ENCODE measurements at places on chromosomes 7 and 10.
A peak's percentile ranks its signal among the peaks of the same experiment; 100 is the strongest.

DNA sequence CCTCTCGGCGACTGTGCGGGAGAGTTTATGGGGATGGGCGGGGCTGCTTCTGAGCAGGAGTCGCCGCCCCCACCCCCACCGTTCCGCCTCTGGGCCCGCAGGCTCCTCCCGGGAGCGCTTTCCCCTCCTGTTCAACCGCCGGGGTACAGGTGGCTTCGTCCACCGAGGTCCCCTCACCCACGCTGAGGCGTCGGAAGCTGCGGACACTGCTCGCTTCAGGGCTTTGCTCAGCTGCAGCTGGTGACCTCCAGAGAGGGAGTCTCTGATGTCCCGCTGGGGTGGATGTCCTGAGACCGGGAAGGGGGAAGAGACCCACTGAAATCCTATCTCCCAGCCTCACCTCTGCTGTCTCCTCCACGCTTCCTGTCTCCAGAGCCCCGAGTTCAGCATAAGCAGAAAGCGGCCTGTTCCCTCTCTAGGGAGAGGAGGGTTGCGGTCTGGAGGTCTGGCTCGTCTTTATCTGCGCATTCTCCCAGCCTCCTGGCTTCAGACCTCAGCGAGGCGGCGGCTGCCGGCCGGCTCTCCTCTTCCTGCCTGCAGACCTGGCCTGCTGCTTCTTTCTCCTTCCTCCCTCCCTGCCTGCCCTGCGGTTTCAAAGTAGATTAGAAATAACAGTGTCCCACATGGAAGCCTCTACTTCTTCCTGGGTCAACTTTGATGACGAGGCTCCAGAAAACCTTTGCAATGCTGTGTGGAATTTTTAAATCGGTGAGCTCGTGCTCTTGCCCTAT, 1.8 kb downstream of the CYP2E1 start:
- peak; percentile 52 for DNase-seq

DNA sequence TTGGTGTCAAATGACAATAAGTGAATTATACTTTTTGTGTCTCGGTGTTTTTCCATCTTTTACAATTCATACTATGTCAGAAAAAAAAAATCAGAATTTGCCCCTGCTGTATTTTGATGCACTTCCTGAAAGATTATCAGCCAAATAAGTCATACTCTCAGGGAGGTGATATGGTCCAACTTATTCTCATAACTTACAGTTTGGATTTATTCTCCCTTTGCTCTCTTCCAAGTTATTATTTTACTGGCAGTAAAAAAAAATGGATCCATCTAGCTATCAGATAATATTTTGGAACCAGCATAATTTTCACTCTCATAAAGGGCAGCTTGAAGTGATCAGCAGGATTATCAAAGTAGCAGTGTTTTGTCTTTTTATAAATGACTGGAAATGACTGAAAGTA, 337.1 kb downstream of the BMPER start:
- DNase-seq, result no peak

- no peak for DNase-seq
Observed at GRCh38 chr10:59791601-59792000, 38.3 kb upstream of the MRLN start.

DNA sequence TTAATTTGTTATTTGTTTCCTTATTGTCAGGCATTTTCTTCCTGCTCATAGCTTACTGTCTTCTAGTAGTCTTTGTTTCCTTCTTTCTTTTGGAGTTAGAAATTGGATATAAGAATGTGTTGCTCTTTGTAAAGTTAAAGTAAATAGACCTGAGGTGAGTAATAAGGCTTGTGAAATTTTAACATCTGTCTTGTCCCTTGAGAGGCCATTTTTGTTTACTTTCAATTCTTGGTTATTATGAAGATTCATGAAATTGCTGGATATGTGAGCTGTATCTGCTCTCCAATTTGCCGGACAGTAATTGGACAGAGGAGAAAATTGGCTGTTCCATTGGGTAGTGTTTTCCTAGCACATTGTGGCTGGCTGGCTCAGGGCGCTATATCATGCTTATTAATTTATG, 260.7 kb downstream of the EXOC4 start:
- DNase-seq, result no peak

GRCh38 chr10:76881477-76882220, 756.0 kb downstream of the KCNMA1 start:
- DNase-seq, result no peak

DNA sequence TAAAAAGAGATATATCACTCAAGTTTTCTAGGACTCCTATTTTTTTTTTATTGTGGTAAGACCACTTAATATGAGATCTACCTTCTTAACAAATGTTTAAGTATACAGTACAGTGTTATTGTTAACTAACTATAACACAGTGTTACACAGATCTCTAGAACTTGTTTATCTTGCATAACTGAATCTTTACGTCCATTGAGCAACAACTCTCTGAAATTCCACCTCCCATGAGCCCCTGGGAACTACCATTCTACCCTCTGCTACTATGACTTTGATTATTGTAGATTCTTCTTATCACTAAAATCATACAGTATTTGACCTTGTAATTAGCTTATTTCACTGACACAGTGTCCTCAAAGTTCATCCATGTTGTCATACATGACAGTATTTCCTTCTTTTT, 22.5 kb upstream of the REEP3 start:
- no peak for DNase-seq

- DNase-seq, result no peak
Observed at GRCh38 chr7:138126928-138127327, 50.7 kb downstream of the AKR1D1 start.

DNA sequence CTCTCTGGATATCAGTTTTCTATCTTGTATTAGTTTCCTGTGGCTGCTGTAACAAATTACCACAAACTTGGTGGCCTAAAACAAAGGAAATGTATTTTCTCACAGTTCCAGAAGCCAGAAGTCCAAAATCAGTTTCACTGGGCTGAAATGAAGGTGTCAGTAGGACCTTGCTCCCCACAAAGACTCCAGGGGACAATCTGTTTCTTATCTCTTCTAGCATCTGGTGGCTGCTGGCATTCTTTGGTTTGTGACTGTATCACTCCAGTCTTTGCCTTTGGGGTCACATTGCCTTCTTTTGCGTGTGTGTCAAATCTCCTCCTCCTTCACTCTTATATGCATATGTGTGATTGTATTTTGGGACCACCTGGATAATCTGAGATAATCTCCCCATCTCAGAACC, 153.0 kb upstream of the PRPS1L1 start:
- no peak for DNase-seq

DNA sequence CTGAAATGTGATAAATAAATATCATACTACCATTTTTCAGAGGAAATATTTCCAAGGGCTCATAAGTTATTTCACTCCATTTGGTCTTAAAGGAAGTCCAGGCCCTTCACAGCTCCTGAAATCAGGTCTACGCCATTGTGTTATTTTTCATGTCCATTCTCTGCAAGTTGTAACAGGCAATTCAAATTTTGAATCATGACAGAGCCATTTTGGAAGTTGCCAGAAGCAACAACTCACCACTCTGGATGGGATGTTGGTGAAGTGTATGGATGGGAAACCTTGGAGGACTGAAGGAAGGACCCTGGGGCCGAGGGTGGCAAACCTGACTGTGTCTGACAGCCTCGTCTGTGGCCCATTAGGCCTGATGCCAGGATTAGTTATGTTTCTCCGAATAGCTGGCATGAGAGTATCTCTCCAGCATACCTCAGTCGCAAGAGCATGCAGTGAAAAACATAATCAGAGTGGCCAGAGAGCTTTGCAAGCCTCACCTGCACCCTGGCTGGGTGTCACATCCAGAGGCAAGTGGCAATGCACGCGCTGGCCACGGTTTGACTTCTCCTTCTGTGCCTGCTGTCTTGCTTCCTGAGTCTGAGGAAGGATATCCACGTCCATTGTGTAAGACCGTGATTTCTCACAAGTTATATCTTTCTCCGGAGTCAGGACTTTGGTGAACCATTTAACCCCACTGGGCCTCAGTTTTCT, 87.1 kb downstream of the NRP1 start:
- no peak for DNase-seq

DNA sequence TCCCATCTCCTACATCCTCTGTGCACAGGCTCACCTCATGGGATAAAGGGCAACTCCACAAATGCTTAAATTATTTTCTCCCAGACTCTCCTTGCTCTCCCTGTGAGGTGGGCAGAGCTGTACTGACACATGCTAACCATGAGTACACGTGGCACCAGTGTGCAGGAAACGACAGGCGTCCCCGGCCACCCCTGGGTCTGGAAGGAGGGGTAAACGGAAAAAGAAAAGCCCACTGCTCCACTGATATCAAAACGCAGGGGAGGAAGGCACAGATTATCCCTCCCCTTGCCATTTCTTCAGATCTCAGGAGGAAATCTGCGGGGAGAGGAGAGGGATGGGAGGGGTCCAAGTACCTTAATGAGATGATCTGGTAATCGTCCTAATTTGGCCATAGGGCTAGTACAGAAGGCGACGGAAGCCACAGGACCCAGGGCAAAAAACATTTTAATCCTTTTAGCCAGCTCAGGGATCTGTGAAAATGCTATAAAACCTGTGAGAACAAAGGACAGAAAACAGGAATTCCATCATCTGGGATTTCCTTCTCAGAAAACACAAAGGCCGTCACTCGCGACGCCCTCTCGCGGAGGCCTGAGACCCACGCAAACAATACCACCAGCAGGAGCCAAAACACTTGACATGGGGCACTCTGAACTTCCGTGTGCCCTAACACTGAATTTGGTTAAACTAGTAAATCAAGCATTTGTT, 17.8 kb upstream of the CH25H start:
- DNase-seq, result no peak

DNA sequence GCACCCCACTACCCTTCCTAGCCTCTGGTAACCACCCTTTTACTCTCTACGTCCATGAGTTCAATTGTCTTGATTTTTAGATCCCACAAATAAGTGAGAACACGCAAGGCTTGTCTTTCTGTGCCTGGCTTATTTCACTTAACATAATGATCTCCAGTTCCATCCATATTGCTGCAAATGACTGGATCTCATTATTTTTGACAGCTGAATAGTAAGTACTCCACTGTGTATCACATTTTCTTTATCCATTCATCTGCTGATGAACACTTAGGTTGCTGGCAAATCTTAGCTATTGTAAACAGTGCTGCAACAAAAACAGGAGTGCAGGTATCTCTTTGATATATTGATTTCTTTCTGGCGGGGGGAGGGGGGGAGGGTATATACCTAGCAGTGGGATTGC, 106.2 kb downstream of the ZFAND4 start:
- DNase-seq, result no peak

DNA sequence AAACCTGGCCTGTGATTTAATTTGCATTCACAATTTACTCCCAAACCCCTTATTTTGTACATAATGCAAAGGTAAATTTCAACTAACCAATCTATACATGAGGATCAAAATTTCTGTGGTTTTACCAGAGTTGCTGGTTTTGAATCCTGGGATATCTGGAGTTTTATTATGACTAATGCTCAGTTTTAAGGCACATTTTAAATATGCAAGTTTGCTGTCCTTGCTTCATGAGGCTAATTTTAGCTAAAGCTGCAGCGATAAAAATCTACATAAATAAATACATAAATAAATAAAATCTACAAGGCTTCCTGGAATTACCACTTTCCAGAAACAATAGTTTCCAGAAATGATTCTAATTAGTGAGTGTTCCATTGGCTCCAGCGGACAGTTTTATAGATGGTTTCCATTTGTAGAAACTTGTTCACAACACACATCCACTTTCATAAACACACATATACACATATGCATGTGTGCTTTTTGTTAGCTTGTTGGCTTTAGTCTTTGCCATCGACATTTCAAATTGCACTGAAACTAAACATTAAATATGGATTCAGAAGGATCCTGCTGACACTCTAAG, 339.5 kb upstream of the NRP1 start:
- no peak for DNase-seq

DNA sequence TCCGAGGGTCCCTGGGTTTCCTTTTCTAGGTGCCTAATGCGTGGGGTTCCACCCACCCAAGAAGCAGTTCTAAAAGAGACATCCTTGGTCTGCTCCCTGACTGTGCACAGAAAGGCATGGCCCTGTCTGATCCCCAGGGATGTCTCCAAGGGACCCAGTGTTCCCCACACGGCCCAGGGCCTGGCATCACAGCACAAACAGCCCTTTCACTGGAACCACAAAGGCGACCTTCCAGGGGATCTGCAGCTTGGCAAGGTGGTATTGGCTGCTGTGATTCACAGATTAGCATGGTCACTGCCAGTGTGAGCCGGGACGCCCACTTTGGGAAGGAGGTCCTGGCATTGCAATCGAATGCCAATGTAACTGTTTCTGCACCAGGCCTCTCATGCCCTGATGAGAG, 6.4 kb downstream of the KCNMA1 start:
- DNase-seq, result no peak

DNA sequence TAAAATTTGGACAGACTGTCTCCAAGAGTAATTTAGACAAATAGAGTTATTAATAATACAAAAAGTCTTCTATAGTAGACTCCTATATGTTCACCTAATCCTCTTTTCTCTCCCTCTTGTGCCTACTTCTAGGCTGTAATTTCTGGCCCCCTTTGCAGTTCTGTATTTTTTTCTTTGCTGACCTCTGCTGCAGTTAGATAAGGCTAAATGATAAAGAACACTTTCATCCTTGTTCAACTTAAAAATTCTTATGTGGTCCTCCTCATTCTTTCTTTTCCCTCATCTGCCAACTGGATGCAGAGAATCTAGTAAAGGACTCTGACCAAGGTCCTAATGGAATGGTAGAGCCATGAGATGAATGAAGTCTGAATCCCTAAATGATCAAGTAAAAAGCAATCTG, 20.1 kb downstream of the GLCCI1 start:
- no peak for DNase-seq

DNA sequence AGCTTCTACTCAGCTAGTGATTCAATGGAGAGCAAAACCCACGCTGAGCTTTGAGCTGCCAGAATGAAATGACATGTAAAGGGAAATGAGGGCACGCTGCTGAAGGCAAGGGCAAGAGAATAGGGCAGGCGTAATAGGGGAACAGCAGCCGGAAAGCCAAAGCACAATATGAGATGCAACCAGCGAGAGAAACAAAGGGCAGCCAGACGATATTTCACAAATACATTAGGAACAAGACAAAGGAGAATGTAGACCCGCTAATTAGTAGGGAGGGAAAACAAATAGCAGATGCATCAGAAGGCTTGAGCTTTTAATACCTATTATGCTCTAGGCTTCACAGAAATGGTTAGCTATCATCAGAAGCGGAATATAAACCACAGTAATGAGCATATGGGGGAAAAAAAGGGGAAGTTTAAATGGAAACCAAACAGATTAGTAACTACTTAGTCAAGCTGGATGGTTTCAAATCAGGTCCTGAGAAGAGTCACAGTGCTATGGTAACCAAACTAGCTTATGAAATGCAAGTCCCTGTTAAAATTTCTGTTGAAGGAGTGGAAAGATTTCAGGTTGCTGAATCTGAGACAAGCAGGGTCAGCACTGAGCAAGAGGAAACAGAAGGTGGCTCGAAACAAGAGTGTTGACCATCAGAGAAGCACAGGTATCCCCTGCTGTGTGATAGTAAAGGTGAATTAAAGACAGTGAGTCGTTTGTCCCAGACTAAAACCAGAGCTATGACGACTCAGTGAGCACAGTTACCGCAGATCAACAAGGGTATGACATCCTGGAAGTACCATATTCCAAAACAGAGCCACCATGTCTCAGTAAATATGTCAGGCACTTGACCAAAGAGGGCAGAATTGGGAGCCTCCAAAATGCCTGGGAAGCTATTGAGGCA, 496.9 kb upstream of the CELF2 start:
- no peak for DNase-seq

- peak; percentile 87 for DNase-seq
Observed at GRCh38 chr7:99374111-99375064, at the start of gene ARPC1B. Gene ARPC1B, plus strand, starts transcription at chr7:99374730. Its CDS starts 10,985 bp downstream, at chr7:99385715.

- DNase-seq, result no peak
Observed at GRCh38 chr7:17236171-17236570, 62.3 kb upstream of the AHR start.
